ENCODE measurements at places on chromosomes 7 and 10.

GRCh38 chr10:115974816-115975430 is 298.1 kb downstream of the GFRA1 start:
- DNase-seq: no peak

DNA sequence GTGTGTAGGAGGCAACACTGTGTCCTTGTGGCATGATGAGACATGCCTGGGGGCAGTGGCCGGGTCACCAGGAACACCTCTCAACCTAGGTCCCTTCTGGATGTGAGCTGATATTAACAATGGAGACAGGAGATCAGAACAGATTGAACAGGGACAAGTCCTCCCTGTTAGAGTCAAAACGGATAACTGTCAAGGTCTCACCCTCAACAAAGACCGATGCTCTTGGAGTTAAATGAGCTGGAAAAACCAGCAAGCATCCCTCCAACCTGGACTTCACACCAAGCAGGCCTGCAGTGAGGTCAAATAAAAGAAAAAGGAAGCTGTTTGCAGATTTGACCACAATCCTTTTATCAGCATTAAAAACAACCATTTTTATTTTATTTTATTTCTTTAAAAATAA is 49.0 kb downstream of the SLIT1 start:
- DNase-seq: no peak

- peak; percentile 61 for DNase-seq
Observed at GRCh38 chr7:135169141-135169963, 1.2 kb downstream of the CYREN start.

DNA sequence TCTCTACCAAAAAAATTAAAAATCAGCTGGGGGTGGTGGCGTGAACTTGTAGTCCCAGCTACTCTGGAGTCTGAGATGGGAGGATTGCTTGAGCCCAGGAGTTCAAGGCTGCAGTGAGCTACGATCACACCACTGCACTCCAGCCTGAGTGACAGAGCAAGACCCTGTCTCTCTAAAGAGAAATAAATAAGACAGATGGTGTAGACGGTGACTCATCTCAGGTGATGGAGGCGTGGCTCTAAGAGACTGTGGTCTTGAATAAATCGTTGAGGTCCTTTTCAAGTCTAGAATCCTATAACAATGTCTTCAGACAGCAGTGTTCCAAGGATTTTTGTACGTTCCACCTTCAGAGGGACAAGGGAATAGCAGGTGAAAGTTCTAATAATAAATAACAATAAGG is 53.8 kb upstream of the PFKFB3 start:
- no peak for DNase-seq

- DNase-seq: no peak
Observed at GRCh38 chr7:70512761-70513160, 619.2 kb upstream of the GALNT17 start.

DNA sequence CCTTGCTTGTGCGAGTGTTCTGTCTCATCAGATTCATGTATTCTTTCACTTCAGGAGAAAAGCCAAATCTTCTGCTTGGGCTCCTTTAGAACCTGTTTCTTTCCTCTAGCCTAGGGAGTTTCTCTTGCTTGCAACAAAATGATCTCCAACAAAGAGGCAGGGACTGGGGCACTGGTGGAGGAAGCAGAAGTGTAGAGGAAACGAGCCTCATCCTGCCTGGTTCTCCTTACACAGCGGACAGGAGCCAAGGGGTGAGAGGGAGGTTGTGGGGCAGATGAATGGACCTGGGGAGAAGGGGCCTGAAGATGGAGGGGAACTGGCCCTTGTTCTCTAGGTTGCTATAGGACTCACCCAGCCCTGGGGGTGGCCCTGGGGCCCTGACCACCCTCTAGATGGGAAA is 141.1 kb downstream of the PKD1L1 start:
- no peak for DNase-seq

DNA sequence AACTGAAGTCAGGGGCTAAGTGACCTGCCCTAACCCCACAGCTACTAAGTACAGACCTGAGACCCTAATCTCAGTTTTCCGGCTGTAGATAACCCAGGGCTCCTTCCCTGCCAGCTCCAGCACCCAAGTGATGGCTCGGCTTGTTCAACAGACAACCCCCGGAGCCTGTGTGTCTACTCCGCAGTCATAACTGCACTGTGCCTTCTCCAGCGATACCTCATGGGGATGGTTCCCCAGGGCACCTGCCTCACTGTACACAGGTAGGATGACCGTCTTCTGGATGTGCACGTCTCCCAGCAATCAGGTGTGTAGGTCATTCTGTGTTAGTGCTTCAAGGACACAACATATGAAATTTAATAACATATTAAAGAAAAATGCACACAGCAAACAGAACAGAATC is 37.1 kb downstream of the CPXM2 start:
- DNase-seq: no peak

DNA sequence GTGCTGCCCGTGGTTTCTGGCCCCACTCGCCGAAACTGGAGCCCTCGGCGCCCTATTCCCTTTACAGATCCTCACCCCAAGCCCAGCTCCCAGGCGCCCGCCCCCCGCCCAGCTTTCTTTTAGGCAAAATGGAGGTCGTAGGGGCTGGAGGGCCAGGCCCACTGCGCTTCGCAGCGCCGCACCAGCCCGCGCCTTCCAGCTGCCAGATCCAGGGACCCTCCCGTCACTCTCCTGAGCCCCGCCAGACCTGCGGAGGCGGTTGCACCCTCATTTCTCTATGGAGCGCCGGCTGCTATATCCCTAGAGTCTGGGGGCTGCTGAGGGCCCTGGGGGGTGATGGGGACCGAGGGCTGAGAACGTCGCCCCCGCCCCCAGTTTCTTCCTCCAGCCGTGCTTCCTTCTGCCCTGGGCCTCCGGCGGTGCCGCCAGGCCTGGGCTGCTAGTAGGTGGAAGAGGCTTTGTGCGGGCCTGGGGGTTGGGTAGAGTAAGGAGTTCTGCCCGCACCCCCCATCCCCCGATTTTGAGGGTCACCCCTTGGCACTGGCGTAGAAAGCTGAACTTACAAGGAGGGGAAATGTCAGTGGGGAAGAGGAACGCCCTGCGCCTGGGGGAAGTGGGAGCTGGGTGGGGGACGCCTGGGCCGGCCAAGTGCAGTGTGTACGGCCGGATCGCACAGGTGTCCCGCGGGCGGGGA is 1.0 kb downstream of the GNB2 start:
- DNase-seq: no peak

- DNase-seq: no peak
Observed at GRCh38 chr10:18044976-18045720, 93.4 kb downstream of the SLC39A12 start.

GRCh38 chr10:130421909-130422308 is 285.7 kb downstream of the GLRX3 start:
- no peak for DNase-seq

DNA sequence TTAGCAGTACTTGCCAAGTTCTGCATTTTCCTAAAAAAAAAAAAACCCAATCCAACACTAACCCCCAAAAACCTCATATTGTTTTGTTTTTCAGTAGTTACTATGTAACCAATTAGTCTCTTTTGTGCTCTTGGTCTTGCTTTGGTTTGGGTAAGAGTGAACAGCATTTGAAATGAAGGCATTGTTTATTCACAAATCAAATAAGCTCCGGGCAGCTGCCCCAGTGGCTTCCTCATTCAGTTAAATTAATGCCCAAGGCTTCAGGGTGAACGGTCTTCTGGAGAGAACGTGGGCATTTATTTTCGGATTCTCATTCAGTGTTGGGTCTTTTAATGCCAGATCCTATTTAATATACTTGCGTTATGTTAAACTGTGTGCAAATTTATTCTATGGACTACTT is 108.7 kb downstream of the GFRA1 start:
- no peak for DNase-seq

- no peak for DNase-seq
Observed at GRCh38 chr7:151497306-151497871, 22.3 kb downstream of the RHEB start.

DNA sequence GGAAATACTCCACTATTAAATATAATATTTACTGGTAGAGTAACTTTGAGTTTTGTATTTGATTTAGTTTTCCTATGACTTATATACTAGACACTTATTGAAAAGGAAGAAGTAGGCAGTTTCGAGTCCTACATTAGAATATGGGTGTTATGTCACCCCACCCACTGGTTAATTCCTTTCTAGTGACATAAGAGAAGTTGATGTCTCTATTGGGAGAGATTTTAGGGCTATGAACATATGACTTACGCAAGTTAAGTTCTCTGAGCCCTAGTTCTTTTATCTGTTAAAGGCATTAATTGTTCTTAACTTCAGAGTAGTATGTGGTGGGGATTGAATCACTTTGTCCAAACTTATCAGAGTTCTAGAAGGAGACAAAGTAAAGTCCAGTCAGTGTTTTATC is 30.5 kb downstream of the CPED1 start:
- no peak for DNase-seq

- DNase-seq: no peak
Observed at GRCh38 chr7:77481615-77482014, 55.5 kb upstream of the PTPN12 start.

- no peak for DNase-seq
Observed at GRCh38 chr10:67793313-67793712, 44.7 kb downstream of the DNAJC12 start.

GRCh38 chr10:17483079-17483478 is 28.7 kb upstream of the ST8SIA6 start:
- DNase-seq: no peak

DNA sequence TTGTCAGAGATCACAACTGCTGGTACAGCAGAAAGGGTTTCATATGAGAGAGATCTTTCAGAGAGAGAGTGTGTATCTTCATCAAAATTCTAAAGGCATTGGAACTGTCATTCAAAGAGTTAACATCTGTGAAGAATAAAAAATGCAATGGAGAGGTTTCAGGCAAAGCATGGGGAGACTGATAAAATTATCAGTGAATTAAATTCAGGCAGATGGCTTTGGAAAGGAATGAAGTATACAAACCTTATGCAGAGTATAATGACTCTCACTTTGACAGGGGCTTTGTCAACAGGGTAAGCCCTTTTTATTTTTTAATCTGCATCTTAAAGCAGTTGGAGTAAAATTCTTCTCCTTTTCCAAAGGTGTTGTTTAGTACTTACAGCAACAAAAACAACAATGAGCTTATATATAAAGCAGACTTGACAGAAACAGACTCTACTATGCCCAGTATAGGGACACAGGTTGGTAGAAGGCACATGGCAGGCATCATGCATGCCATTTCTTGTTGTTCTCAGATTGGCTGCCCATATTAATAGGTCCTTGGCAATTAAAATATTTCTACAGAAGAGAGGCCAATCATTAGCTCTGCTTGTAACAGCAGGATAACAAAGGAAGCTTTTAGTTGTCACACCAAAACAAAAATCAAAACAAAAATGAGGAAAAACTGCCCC is 54.9 kb upstream of the NXPH1 start:
- no peak for DNase-seq

GRCh38 chr7:5423976-5424748 is 528 bp upstream of the TNRC18 start:
- peak; percentile 51 for DNase-seq

DNA sequence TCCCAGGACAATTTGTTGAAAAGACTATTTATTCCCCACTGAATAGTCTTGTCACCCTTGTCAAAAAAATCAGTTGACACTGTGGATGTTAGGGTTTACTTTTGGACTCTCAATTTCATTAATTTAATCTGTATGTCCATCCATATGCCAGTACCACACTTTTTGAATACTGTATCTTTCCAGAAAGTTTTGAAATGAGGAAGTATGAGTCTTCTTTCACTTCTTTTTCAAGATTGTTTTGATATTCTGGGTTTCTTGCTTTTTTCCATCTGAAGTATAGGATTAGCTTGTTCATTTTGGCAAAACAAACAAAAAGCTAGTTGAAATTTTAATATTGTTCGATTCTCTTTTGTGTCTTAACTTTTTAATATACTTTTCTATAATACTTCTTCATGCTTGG is 21.7 kb downstream of the KLHDC10 start:
- no peak for DNase-seq

GRCh38 chr7:101744588-101744987 is 72.8 kb upstream of the CUX1 start:
- DNase-seq: no peak

GRCh38 chr7:104536956-104537355 is 208.6 kb downstream of the LHFPL3 start:
- DNase-seq: no peak

- DNase-seq: no peak
Observed at GRCh38 chr10:8534891-8535290, 480.4 kb downstream of the GATA3 start.

- no peak for DNase-seq
Observed at GRCh38 chr7:92072708-92073107, 61.6 kb downstream of the CYP51A1 start.

DNA sequence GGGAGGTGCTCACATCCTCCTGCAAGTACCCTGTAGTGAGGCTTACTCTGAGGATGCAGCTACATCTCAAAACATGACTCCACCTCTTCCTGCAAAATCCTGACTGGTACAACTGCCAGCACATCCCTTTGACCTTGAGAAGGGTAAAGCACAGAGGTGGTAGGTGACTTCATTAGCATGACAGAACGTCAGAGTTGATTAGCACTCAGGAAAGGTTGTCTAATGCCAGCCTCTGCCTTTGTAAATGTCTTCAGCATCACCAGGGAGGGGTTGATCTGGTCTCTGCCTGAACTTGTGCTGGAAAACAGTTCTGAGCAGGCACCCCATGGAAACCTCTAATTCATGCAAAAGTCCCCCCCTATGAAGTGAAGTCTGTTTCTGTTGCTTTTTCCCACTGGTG is 591.3 kb upstream of the GALNT17 start:
- DNase-seq: no peak

DNA sequence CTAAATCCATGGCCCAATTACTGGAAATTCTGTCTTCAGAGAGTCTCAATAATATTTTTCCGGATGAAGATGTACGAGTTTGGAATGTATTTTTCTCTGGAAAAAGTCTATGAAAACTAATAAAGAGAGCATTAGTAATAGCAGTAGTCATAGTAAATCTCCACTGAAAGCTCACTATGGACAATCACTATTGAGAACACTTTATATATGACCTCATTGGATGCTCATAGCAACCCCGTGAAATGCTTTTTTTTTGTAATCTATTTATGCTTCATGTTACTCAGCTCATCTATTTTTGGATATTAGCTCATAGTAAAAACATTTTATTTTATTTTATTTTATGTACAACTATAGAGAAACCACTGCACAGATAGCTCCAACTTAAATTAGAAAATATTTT is 94.3 kb upstream of the MYO3A start:
- no peak for DNase-seq

- no peak for DNase-seq
Observed at GRCh38 chr7:25456467-25457171, 228.3 kb upstream of the NPVF start.

DNA sequence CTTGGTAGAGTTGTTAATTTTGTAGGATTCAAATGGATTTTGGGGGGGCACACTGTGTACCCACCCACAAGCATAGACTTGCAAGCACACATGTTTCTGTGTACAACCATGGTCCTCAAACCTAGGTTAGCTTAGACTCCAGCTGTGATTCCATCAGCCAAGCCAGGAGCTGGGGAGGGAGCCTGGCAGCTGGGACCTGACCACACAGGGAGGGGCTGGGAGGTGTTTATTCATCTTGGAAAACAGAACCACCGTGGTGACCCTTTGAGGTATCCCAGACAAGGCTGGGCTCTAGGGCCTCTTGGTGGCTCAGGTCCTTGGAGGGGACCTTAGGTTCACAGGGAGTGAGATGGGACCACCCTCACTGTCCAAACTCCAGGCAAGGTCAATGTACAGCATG is 410.3 kb downstream of the NEBL start:
- DNase-seq: no peak
